GM23338 (cell line): ENCODE measurements at places on chromosomes 13 and 19. TPM values are rescaled to one million over a fixed set of nuclear protein-coding genes. Genes with fewer than 3 reads are reported as not detected.

Gene PSG11
- total RNA-seq, result not detected in 2 replicates

Gene ZSCAN4
- not detected in 2 replicates for total RNA-seq

Gene P2RY11
- 1.2 and 4.0 TPM in 2 replicates for total RNA-seq

Gene ZNF628
- 10.7 and 12.7 TPM in 2 replicates for total RNA-seq

Gene IL12RB1
- total RNA-seq, result not detected in 2 replicates

Gene KLK6
- 0.39 and 0.56 TPM in 2 replicates for total RNA-seq

Gene KIR3DL1
- not detected in 2 replicates for total RNA-seq

Gene SYCN
- total RNA-seq, result not detected in 2 replicates

Gene LRRC63
- not detected in 2 replicates for total RNA-seq

Gene SOX21
- total RNA-seq, result 3.5 and 4.7 TPM in 2 replicates

Gene LRRC4B
- 12.8 and 13.2 TPM in 2 replicates for total RNA-seq

Gene CEACAM5
- not detected in 2 replicates for total RNA-seq

Gene SPTBN4
- total RNA-seq, result 2.3 and 4.5 TPM in 2 replicates

Gene EHD2
- total RNA-seq, result 10.8 and 11.7 TPM in 2 replicates

Gene PLIN5
- total RNA-seq, result 0.47 and 3.5 TPM in 2 replicates

Gene LILRB1
- total RNA-seq, result 0.14 TPM in 1 of 2 replicates, not detected in the other

Gene CTU1
- total RNA-seq, result 15.6 and 18.8 TPM in 2 replicates

Gene CCDC70
- total RNA-seq, result not detected in 2 replicates

Gene TUBA3C
- not detected in 2 replicates for total RNA-seq

Gene CEACAM16
- total RNA-seq, result not detected in 2 replicates

Gene ACP5
- 12.4 and 12.8 TPM in 2 replicates for total RNA-seq

Gene PEAK3
- total RNA-seq, result not detected in 2 replicates

Gene CACNG8
- 3.1 and 3.9 TPM in 2 replicates for total RNA-seq

Gene RFPL4A
- not detected in 2 replicates for total RNA-seq

Gene MAP4K1
- total RNA-seq, result 7.7 and 11.8 TPM in 2 replicates
